ENCODE measurements at places on chromosomes 2 and 18.

DNA sequence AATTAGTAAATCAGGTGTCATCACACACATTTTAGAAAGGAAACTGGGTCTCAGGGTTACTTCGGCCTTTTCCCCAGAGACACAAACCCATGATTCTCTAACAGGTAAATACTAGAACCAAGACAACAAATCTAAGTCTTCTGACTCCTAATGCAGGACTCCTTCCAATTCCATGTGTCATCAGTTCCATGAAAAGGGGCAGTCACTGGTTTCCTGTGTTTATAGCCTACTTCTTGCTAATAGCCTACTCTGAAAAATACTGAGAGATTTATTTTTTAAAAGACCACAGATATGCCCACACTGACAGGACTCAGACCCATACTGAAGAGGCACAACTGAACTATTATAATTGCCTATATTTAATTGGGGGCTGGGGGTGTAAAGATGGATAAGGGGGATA, 33.0 kb downstream of the RAB1A start:
- DNase-seq = no peak

DNA sequence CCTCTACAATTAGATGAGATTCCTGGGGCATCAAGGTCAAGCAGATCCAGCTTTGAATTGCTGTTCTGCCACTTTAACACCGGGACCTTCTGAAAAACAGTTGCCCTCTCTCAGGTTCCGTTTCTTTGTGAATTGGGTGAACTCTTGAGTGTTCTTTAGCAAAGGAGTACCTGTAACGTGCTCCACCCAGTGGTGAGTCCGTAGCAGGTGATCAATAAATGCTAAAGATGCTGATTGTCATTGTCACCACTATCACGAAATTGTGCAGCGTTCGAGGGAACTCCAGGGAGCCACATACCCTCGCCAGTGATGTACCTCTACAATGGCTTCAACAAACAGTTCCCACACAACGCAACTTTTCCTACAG, 81.9 kb downstream of the TCF7L1 start:
- DNase-seq = no peak

DNA sequence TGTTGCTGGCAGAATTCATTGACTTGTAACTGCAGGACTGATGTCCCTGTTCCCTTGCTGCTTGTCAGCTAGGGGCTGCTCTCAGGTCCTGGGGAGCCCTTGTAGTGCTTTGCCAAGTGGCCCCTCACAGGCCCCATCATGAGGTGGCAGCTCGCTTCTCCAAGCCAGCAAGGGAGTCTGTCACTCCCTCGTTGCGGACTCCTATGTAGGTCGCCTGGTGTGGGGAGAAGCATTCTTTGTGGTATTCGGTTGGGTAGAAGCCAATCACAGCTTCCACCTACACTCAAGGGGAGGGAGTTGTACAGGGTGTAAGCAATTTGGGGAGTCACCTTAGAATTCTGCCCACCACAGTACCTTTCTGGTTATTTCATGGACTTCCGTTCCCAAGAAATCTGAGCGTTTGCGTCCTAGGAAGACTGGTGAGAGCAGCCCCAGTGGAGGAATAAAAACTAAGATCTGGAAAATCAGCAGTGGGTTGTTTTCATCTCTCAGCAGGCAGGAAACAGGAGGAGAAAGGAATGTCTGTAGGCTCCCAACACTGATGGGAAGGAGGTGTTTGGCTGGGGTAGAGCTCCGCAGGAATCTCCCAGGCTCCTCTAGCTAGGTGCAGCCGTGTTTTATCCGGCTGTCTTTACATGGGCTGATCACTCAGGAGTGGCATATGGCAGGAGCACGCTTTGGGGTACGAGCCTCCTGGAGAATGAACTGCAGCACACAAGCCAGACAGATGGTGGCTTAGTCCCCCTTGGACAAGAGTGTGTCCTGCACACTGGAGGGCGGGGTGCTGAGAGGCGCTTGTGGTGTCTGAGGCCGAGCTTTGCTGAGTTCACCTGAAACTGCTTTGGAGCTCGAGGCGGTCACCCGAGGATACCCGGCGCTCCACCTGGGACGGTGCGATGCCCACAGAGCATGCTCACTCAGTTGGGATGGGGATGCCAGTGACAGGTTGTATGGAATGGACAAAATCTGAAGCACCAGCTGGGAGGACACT, 58.3 kb downstream of the LDLRAD4 start:
- DNase-seq = no peak

- no peak for DNase-seq
Measured at GRCh38 chr2:148819019-148819585, 55.9 kb upstream of the KIF5C start.

- DNase-seq = peak; percentile 9
Measured at GRCh38 chr2:48589170-48589767, 28.4 kb upstream of the GTF2A1L start.

- DNase-seq = no peak
Measured at GRCh38 chr2:176293334-176293733, 24.1 kb downstream of the MTX2 start.

DNA sequence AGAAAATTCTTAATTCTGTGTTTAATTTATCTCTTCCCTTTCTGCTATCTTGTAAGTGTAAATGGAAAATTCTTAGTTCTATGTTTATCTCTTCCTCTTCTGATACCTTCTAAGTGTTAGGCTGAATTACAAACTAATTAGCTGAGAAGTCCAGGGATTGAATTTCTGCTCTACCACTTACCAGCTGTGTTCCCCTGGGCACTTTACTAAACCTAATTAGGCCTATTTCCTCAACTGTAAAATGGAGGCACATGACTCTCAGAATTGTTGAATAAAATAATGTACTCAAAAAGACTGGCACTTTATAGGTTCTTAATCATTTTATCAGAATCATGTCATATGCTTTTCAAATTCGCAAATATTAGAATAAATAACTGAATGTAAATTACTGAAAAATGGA, 146.3 kb downstream of the MAP2 start:
- DNase-seq = no peak

GRCh38 chr2:239337877-239338484, 62.8 kb downstream of the HDAC4 start:
- DNase-seq = peak; percentile 73

DNA sequence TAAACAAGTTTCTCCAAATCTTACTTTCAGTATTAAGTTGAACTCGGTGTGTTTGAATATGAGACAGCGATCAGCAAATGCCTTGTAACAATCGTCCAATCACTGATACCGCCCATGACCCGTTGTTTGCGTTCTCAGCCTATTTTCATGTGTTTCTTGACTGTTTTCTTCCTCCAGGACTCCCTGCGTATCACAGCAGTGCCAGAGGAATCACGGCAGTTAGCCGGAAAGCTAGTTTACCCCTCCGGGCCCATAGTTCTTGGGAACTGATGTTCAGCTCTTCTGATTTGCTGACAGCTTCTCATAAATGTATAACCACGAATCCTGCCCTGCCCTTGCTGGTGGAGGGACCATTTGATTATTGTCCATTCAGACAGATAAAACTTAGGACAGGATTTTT, 42.2 kb upstream of the TPO start:
- no peak for DNase-seq

DNA sequence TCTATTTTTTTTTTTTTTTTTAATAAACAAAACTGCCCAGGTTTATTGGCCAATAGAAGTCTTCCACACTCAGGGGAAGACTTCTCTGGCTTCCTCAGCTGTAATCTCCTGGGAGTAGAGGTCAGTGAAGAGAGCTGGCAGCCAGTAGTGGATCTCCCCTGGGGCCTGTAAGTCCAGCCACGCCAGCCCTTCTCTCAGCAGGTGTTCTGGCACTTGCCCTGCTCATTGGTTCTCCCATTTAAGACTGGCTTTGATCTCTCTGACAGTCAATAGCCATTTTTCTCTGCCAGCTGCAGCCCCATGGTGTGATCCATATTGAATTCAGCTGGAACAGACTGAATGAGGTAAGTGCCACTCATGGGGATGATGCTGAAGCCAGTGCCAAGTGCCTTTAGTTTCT, 170.6 kb upstream of the SPHKAP start:
- DNase-seq = peak; percentile 35

DNA sequence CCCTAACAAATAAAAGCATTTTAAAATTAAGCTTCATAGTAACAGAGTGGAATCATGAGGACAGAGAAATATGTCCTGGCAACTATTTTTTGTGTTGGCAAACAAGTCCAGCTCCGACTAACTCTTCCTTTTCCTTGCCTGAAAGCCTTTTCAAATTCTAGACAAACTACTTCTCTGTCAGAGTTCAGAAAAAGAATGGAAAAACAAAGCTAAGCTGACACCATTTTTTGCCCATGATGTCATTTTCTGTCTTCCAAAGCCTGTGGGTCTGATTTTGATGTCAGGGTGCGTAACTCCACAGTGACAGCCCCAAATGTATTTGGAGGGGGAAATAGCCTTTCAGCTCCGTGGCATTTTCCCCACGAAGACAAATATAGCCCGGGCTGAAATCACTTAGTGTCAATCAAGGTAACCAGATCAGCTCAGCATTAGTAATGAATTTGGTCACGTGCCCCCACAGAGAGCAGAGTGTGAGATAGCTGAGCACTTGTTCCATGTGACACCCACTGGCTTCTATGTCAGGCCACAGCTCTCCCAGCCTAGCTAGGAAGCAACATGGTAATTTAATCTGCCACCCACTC, 233.0 kb upstream of the SIX2 start:
- DNase-seq = peak; percentile 10

- no peak for DNase-seq
Measured at GRCh38 chr2:103963146-103963725, 890.7 kb upstream of the POU3F3 start.

DNA sequence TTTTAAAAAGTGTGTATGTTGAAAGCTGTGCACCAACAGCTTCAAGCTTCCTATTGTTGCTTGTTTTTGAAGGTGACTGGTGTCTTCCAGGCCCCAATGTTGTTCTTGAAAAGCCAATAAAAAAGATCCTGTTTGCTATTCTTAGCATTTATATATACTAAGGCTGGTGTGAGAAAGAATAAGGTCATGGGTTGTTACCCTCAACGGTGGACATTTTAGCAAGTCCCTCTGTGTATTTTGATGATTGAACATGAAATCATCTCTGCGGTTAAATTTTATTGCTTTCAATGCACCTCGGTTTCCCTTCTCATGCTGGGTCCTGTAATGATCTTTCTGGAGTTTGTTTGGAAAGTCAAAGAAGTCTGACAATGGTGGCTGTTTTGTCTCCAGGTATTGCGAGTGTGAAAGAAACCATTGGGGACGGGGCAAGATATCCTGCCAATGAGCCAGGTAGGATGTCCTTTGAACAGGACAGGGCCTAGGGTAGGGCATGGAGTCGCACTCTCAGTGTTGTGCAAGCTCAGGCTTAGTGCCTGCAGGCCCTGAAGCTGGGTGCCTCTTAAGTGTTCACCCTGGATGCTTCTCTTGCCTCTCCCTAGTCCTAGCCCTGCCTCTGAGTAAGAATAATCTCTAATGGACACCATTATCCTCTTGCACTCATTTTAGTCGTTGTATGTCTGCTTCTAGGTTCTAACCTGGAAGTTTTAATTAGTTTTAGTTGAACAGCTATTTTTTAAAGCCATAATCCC, 16.0 kb upstream of the KLF7 start:
- no peak for DNase-seq

GRCh38 chr2:206846981-206847834, 81.8 kb downstream of the FASTKD2 start:
- DNase-seq = no peak

- no peak for DNase-seq
Measured at GRCh38 chr2:197805715-197806633, 1.6 kb downstream of the PLCL1 start.

DNA sequence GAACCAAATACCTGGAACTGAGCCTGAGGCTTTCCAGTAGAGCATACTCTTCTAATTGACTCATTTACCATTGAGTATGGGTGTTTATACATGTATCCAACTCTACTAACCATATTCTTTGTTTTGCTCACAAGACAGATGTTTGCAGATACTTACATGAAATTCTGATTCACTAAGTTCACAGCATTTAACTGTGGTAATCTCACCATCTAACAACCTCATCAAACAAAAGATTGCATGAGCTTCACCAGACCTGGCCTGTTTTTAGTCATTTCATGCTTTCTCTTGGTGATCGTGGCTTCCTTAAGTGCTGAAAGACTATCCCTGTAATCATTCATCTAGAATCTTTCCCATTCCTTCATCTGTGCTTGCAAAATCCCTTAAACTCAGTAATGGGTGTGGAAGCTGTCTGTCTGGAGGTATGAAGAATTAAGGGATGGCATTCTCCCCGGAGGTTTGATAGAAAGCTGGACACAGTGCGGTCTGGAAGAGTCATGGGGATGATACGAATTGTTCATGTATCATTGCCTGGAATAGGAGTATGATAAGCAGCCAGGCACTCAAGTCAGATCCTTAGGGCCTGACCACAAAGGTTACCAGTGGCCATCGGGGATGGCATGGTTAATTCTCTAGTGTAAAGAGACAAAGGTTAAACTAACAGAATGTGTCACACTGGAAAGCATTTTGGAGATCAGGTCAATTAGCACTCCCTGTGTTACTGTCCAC, 42.0 kb upstream of the IL1R1 start:
- DNase-seq = no peak
